ENCODE measurements at places on chromosomes 3 and 15. TPM values are rescaled to one million over a fixed set of nuclear protein-coding genes. Genes with fewer than 3 reads are reported as not detected.

DNA sequence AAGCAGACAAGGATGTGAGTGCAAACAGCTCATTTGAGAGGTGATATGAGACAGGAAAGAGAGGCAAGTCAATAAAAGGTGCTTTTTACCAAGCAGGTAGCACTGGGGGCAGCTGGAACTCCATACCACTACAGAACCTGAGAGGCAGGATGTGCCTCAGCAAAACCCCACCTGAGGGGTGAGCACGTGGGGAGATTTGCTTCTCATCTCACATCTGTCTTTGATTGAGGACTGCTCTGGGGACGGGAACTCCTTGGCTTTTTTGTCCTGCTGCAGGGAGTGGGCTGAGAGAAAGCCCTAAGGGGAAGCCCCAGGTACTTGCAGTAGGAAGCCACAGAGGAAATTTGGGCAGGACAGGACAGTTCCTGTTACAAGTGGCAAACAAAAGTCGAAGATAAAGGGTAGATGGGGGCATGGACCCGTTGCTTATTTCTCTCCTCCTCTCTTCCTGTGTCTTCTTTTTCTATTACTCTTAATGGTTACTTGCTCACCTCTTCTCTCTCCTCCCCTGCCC is 27.1 kb downstream of the CFAP161 start:
- DNase-seq, result no peak

- DNase-seq, result peak; percentile 40
Measured at GRCh38 chr3:114213292-114213626, 24.1 kb downstream of the ZNF80 start.

DNA sequence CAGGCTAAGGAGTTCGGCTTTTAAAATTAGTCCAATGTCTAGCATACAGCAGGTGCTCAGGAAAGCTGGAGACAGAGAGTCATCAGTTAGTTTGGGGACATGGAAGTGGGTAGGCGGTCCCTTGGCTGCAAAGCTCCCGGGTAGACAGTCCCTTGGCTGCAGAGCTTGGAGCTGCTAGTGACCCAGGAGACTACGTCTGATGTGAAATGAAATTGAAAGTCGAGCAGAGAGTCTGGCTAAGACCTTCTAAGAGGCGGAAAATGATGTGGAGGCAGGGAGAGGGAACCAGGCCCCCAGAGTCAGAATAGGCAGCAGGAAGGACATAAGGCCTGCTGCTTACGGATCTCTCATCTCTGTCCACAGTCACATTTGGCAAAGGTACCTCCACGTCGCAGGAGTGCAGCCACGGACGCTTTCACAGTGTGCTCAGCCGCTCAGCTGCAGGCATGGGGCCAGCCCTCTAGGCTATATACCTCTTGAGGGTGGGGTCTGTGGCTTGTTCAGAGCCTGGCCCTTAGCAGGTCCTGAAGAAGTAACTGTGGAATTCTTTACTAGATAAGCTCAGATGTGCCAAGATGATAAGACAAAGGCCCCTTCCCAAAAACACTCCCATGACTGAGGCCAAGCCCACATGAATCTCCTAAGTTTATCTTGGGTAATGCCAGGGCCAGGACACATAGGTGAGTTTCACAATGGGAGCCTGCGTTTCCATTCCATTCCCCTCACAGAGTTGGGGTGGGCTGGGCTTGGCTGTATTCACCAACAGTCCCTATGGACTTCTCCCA is 131.7 kb downstream of the XXYLT1 start:
- DNase-seq, result peak; percentile 50

GRCh38 chr3:40306336-40306735 is 3.2 kb upstream of the EIF1B start:
- DNase-seq, result no peak

- peak; percentile 85 for DNase-seq
Measured at GRCh38 chr3:168186293-168186983, 90.7 kb upstream of the GOLIM4 start.

- DNase-seq, result no peak
Measured at GRCh38 chr3:167453815-167454214, 20.0 kb downstream of the SERPINI2 start.

DNA sequence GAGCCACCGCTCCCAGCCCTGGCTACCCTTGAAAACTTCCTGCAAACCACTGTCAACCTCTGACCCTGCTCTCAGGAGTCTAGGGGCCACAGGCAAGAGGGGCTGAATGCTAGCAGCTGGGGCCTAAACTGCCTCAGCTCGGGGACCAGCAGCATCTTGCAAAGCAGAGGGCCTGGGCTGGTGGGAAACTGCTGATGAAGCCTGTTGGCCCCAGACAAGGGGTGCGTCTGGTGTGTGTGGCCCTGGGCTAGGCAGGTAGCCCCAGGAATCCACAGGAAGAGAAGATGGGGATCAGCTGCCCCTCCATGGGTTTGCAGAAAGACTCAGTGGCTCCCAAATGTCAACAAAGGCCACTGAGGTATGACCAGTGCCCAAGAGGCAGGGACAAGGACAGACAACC is 8.2 kb upstream of the POLG start:
- no peak for DNase-seq

DNA sequence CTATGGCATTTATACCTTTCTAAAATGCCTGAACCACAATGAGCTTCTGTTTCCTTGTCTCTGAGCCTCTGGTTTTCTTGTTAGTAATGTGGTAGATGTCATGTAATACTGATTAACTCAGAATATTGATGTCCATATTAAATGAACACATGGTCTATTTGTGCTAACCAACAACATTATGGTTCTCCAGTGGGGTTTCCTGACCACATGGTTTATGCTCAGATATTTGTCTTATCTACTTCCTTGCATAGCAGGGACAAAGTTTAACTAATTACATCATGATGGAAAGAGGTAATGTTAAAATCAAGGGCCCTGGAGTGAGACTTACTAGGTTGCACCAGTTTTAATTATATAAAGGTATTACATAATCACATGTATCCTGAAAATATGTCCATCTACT is 62.6 kb upstream of the SCN10A start:
- no peak for DNase-seq

DNA sequence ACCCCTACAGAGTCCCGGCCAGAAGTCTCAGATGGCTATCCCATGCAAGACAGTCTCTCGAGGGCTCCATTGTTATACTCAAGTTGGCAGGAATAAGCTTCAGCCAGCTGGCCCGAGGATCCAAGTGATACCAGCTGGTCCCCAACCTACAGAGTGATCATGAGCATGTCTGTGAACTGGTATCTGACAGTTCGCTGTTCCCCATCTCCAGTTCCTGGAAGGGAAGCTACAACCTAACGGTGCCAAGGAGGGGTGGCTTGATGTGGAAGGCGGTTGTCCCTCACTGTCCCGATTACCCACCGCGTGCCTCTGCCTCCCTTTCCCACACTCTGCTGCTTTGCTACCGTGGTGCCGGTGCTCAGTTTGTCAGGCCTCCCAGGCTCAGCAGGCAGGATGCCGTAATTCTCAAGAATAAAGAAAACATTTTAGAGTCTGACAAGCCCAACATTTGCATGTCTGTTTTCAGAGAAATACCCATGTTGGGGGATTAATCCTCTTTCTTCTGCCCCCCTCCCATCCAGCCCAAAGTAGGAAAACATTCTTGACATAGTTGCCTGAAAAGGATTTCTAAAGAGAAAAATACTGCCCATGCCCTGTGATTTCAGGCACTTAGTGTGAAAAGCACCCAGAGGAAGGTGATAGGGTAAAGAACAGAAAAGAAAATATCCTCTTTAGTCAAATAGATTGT is 49.4 kb upstream of the HES1 start:
- peak; percentile 44 for DNase-seq

Gene TRIM71
- 0.02 TPM for polyA plus RNA-seq

Gene SLC35G2
- 11.6 TPM for polyA plus RNA-seq

Gene MASP1
- polyA plus RNA-seq, result 73.9 TPM

Gene COL6A6
- polyA plus RNA-seq, result 0.11 TPM

Gene RFC4
- polyA plus RNA-seq, result 16.8 TPM
